ENCODE measurements at places on chromosomes 13 and 19. TPM values are rescaled to one million over a fixed set of nuclear protein-coding genes. Genes with fewer than 3 reads are reported as not detected.

GRK1 gene
- total RNA-seq = not detected

OR4F17 gene
- not detected for total RNA-seq

KLK14 gene
- total RNA-seq = not detected

RPL28 gene
- 1,100 TPM for total RNA-seq

CEACAM3 gene
- total RNA-seq = not detected

NOVA2 gene
- total RNA-seq = 0.37 TPM

FBN3 gene
- total RNA-seq = not detected

NFKBIB gene
- 19.6 TPM for total RNA-seq

CXCL17 gene
- total RNA-seq = not detected

MYH14 gene
- total RNA-seq = 3.2 TPM

SCN1B gene
- total RNA-seq = 9.3 TPM

S1PR5 gene
- 1.7 TPM for total RNA-seq

ZIC5 gene
- 0.12 TPM for total RNA-seq

CEACAM8 gene
- not detected for total RNA-seq

SIGLEC11 gene
- not detected for total RNA-seq

C19orf67 gene
- not detected for total RNA-seq

GNG7 gene
- 0.60 TPM for total RNA-seq

ZNF568 gene
- 3.0 TPM for total RNA-seq

PGLYRP1 gene
- not detected for total RNA-seq

KLF1 gene
- total RNA-seq = not detected

TMEM143 gene
- total RNA-seq = 3.6 TPM

CEBPA gene
- total RNA-seq = 4.3 TPM

C1QTNF9 gene
- total RNA-seq = not detected

COPE gene
- 421 TPM for total RNA-seq

KCNN1 gene
- total RNA-seq = 1.7 TPM

ATP4A gene
- not detected for total RNA-seq

MEIOSIN gene
- total RNA-seq = not detected

MISP3 gene
- 3.3 TPM for total RNA-seq

KCTD4 gene
- total RNA-seq = not detected

COL5A3 gene
- total RNA-seq = 0.14 TPM

CCNA1 gene
- 4.5 TPM for total RNA-seq

CYP2A7 gene
- total RNA-seq = not detected

KLK12 gene
- total RNA-seq = not detected

ATP8B3 gene
- 3.6 TPM for total RNA-seq

SLC1A6 gene
- 0.06 TPM for total RNA-seq

PPM1N gene
- total RNA-seq = 0.21 TPM
